NCI-H446 treated with DMSO at 0.1 percent for 48 hours (cell line): ENCODE measurements at places on chromosomes 12 and 14.
A peak's percentile ranks its signal among the peaks of the same experiment; 100 is the strongest.

GRCh38 chr12:42492267-42492666 is 97.3 kb downstream of the PRICKLE1 start:
- no peak for DNase-seq

DNA sequence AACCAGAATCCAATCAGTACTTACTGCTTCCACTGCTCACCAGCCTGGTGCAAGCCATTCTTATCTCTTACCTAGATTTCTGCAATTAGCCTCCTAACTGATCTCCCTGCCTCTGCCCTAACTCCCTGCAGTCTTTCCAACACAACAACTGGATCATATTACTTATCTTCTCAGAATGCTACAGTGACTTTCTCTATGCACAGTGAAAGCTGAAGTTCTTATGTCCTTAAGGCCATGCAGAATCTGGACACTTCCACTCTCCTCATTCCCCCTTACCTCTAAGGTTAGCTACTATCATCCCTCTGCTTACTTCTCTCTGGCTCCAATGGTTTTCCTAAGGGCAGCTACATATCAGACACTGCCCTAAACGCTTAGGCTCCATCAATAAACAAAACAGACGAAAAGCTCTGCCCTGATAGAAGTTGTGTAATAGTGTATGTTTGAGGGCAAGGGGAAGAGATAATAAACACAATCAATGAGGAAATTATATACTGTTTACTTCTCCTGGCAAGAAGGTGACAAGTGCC is 4.0 kb downstream of the KTN1 start:
- no peak for DNase-seq

DNA sequence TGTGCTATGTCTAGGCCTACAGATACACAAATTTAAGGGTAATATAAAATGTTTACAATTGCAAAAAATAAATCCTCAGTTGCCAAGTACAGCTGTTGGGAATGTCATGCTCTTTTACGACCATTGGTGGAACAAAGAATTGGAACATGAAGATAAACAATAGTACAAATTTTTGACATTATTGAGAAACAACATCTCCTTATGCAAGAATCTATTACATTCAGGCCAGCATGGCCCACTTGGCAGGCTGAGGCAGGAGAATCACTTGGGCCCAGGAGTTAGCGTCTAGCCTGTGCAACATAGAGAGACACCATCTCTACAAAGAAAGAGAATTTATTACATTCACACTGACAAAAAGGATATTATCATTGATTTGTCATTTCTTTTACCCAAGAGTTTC is 135.9 kb upstream of the NTF3 start:
- no peak for DNase-seq

DNA sequence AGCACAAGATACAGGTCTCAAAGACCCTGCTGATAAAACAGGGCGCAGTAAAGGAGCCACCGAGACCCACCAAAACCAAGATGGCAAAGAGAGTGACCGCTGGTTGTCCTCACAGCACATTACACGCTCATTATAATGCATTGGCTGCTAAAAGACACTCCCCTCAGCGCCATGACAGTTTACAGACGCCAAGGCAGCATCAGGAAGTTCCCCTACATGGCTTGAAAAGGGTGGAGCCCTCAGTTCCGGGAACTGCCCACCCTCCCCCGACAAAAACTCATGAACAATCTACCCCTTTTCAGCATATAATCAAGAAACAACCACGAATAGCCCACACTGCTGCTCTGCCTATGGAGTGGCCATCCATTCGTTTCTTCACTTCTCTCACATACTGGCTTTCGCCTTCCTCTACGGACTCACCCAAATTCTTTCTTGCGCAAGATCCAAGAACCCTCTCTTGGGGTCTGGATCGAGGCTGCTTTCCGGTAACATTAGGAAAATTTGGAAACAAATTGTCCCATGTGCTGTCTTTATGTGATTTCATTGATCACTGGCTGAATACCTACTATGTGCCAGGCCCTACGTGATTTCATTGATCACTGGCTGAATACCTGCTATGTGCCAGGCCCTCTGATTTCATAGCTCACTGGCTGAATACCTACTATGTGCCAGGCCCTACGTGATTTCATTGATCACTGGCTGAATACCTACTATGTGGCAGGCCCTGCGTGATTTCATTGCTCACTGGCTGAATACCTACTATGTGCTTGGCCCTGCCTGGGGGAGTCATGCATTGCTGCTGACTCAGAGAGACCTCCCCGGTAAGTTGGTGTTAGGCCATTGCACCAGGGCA is 126.4 kb downstream of the PIWIL1 start:
- DNase-seq, result no peak

GRCh38 chr12:2403221-2403976 is 350.6 kb downstream of the CACNA1C start:
- no peak for DNase-seq

DNA sequence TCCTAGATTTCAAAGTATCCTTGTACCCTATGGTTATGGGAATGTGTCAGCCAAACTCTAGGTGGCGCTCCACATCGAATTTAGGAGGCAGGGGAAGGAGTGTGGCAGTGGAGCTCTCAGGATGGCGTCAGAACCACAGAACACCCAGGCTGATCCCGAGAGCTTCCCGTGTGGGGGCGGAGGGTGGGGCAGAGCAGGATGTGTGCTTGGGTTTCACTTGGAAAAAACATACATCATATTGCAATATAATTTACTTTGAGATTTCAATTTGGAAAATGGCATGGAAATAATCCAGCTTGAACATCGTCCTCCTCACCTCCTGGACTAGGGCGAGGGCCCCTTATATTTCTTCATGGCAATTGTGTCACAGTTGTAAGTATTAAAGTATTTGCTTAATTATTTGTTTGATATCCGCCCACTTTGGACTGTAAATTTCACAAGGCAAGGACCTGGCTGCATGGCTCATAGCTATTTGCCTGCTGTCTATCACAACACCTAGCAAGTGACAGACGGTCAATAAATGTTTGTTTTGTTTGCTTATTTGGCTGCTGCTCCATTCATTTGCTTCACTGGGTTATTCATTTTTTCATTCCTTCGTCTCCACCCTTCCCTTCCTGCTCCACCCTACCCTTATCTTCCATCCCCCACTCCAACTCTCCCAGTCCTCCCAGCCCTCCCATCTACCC is 221.5 kb upstream of the HMGA2 start:
- peak; percentile 14 for DNase-seq

- DNase-seq, result no peak
These were observed 120.3 kb downstream of the CHST11 start for GRCh38 chr12:104576980-104577580.

- DNase-seq, result no peak
These were observed 3.5 kb downstream of the KRT7 start for GRCh38 chr12:52236386-52237050.

- no peak for DNase-seq
These were observed 35.4 kb downstream of the DMAC2L start for GRCh38 chr14:50347521-50347920.

- DNase-seq, result no peak
These were observed 1126.7 kb downstream of the AACS start for GRCh38 chr12:126191949-126192348.

- DNase-seq, result no peak
These were observed 107.5 kb downstream of the DAAM1 start for GRCh38 chr14:59295951-59296350.

DNA sequence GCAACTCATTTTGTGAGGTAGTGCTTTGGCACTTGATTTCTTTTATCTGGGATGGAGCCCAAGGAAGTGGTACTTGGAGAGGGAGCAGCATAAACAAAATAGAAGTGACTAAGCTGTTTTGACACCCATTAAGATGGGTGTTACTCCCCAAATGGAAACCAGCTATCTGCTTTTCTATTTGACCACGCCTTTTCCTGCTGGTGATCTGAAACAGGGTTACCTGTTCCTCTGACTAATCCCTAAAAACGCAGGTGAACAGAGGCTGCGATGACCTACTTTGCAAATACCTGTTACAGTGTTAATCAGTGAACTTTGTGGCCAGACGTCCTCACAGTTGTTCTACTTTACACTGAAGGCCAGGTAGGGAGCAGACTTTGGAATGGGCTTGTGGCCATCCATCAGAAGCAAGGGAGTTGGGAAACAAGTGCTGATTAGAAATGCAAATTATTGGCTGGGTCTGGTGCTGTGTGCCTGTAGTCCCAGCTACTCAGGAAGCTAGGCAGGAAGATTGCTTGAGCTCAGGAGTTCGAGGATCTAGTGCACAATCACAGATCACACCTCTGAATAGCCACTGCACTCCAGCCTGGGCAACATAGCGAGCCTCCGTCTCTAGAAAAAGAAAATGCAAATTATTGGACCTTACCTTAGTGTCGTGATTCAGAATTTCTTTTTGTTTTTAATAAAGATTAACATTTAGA is 58.3 kb upstream of the HECTD1 start:
- no peak for DNase-seq

GRCh38 chr12:11133816-11134215 is 628 bp downstream of the TAS2R30 start:
- no peak for DNase-seq

DNA sequence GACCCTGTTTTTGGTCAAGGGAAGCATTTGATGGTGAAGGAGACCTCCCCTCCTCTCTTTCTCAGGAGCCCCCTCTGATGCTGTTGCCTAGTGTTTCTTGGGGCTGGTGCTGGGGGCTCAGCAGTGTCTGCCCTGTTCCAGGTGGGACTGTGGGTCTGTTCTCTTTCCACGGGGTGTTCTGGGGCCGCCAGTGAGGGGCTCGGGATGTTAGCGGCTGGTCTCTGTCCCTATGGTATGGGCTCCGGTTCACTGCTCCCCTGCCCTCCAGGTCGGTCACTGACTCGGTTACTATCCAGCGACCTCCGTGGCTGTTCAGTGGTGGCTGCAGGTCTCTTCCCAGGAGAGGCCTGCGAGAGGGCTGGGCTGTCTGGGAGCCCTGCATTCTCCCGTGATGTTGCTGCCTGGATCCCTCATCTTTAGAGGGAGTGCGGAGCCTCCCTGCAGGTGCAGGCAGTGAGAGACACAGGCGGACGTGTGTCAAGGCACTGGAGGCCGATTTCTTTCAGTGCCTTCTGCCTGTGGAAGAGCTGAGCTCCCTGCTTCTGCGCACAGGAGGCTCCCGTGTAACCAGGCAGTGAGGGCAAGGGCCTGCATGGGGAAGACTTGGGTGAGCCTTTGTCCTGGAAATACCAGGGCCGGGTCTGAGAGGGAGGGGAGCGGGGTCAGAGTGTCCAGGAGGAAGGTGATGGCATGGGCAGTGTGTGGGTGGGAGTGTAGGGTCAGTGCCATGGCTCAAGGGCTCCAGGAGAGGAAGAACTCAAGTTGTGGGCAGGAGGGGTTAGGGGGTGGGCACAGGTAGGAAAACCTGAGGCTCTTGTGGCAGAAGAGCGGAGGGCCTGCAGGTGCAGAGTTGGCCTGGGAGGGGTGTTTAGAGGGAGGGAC is 362.6 kb downstream of the TMEM121 start:
- no peak for DNase-seq

DNA sequence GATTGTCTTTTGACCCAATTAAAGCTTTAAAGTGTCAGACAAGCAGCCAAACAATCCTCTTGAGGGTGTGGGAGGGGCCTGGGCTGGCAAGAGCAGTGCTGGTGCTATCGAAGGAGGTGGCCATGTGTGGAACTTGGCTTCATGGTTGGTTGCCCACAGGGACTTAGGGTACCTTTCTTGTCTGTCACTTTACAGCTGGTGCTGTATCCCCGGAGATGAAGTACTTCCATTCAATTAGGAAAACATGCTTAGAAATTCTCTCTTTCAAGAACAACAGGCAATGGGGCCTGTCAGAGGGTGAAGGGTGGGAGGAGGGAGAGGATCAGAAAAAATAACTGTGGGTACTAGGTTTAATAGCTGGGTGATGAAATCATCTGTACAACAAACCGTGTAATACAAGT is 86.5 kb downstream of the DAAM1 start:
- DNase-seq, result peak; percentile 67

DNA sequence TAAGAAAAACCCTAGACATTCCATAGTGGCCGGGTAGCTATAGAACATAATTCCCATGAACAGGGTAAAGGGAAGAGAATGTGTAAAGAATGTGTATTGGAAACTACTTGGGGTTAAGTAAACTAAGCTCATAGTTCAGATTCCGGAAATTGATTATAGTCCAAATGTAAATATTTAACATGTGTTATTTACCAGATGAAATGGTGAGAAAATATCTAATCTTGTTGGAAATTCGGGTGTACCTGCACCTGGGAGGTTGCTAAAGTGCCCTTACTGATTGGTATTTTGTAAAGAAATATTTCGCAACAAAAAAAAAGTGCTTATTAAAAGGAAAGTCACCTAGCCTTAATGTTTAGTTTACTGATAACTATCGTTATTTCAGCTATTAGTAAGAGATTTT is 14.4 kb downstream of the RASSF9 start:
- no peak for DNase-seq

GRCh38 chr14:38255673-38256532 is at the start of gene CLEC14A:
CLEC14A (minus strand) TSS chr14:38256093; CDS start chr14:38256022, 71 bp downstream.
- DNase-seq, result no peak

DNA sequence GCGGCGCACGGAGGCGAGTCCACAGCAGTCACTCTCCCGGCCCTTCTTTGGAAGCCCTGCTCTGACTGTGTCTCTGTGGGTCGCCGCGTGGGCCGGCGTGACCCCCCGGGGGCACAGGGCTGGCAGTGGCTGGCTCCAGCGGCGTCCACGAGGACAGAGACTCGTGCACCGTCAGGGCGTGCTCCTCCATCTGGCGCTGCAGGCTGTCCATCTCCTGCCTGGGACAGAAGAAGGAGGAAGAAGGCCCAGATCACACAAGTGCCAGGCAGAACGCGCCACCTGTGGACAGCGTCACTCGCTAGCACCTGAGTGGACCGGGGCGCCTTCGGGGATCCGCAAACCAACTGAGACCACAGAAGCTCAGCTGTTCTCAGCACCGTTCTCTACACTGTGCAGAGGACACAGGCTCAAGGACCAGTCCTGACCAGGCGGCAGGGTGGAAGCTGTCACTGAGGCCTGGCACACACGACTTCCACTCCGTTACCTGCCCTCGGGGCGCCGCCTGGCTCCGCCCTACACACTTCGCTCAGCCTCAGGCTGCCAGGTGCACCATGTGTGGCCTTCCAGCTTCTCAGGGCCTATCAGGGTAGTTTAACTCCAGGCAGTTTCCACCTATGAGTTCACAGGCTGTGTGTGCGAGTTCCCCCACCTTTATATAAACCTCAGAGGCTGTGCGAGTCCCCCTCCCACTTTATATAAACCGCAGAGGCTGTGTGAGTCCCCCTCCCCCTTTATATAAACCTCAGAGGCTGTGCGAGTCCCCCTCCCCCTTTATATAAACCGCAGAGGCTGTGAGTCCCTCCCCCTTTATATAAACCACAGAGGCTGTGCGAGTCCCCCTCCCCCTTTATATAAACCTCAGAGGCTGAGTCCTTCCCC is 11.7 kb upstream of the ANKLE2 start:
- no peak for DNase-seq

DNA sequence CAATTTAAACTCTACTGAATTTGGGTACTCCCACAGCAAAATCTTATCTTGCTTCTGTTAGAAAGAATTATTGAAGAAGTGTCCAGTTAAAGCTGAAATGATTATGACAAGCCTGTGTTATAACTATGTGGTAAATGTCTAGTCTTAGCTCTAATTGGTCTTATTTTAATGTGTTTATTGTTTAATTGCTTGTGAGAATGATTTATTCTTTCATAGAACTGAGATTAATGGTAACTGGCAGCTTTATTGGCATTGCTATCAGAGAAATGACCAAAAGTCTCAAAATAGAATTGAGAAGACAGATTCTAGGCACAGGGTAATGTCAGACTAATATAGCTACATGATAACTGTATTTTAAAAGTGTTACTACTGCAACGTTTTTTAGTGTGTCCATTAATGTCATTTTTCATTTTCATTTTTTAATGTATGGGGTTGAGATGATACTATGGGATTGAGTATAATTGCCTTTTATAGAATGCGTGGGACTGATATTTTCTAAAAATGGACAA is 458.7 kb downstream of the AEBP2 start:
- peak; percentile 44 for DNase-seq
